ENCODE measurements at places on chromosomes 11 and 22.

GRCh38 chr11:33926671-33927552 is 35.0 kb upstream of the LMO2 start:
- no peak for DNase-seq

DNA sequence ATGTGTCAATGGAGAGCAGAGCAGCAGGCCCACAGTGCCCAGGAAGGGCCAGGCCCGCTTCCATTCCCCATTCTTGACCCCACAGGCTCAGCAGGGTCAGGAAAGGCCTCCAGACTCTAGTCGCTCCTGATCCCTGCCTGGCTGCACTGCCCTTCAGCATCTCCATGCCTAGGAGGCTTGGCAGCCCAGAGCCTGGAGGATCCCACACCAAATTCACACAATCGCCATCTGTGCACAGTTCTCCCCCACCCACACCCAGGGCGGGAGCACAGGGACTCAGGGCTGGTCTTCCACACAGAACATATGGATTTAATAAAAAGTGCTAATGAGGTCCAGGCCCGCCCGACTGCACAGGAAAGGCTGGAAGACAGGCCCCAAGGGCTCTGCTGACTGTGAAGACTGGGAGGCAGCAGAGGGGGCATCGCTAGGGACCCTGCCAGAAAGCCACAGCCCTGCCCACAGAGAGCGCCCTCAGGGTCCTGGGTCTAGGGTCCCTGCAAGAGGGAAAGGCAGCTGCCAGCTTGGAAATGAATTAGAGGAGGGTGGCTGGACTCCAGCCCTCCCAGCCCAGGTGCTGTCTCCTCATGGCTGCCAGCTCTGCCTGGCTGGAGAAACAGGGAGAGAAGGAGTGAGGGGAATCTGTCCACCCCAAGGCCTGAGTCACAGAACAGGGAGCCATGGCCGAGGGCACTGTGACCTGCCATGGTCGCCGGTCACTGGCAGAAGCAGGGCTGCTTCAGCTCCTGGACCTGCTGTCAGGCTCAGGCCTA is 39.7 kb downstream of the DKK3 start:
- DNase-seq: peak; percentile 86

GRCh38 chr11:116793772-116794097 is 2.1 kb upstream of the APOA5 start:
- no peak for DNase-seq

GRCh38 chr11:61880031-61880430 is 11.3 kb downstream of the FADS3 start:
- no peak for DNase-seq

DNA sequence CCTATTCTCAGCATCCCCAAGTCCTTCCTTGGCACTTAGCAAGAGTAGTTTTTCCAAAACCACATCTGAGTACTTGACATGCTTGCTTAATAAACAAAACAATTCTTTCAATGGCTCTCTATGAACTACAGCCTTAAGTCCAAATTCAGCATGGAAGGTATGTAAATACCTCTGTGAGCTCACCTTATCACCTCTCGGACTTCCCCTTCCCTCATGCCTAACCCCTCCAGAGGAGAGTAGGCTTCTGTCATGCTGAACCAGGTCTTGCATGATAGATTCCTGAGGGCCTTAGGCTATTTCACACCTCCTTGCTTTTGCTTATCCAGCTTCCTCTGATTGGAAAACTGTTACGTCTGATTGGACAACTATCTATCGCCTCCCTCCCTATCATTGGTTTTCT is 312.9 kb upstream of the CCDC90B start:
- DNase-seq: no peak

GRCh38 chr11:130655300-130655699 is 206.9 kb downstream of the ADAMTS15 start:
- DNase-seq: no peak

- no peak for DNase-seq
Measured at GRCh38 chr11:12684315-12684714, 10.1 kb downstream of the TEAD1 start.

DNA sequence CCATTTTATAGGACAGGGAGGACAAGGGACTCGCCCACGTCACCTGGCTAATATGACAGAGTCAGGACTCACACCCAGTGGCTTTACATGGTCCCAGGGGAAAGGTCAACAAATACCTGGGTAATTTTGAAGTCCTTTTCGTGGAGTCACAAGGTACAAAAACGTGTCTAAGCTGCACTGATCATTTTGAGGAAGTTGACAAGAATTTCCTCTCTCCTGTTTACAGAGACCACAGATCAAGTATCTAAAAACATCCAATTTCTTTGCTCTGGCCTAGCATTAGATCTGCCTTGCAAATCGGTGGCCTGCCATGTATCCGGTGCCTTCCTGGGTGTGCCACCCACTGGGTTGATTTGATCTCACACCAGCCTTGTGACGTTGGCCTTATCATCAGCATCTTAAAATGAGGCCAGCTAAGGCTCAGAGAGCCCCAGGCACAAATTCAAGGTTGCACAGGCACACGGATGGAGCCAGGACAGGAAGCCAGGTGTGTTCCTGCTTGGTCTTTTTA is 17.6 kb downstream of the GDPD5 start:
- DNase-seq: no peak

DNA sequence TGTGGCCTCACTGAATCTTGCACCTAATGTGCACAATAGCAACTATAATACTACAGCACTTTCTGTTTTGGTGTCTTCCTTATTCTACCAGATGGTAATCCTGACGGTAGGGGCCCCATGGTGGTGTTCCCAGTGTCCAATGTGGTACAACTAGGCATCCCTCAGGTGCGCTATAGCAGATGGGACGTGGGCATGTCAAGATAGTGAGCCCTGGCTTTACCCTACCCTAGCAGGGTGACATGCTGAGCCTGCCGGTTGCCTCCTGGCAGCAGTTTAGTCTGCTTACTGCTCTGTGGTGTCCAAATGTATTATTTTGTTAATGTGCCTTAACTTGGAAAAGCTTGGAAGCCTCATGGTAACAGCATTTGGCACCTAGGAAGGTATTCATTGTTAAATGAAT is 19.2 kb downstream of the ACO2 start:
- DNase-seq: no peak

DNA sequence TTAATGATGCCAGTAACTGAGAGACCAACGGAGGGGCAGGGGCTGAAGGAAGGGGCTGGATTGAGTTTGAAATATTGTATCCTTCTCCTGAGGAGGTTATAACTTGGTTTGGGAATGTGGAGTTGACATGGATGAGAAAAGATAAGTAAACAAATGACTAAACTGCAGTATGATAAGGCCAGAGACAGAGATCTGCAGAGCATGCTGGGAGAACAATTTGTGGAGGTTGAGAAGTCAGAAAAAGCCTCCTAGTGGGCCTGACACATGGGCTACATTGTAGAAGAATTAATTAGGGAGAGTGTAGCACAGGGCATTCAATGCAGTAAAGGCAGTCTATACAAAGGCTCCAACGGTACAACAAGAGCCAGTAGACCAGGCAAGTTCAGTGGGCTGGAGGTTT is 55.9 kb downstream of the SPON1 start:
- no peak for DNase-seq

DNA sequence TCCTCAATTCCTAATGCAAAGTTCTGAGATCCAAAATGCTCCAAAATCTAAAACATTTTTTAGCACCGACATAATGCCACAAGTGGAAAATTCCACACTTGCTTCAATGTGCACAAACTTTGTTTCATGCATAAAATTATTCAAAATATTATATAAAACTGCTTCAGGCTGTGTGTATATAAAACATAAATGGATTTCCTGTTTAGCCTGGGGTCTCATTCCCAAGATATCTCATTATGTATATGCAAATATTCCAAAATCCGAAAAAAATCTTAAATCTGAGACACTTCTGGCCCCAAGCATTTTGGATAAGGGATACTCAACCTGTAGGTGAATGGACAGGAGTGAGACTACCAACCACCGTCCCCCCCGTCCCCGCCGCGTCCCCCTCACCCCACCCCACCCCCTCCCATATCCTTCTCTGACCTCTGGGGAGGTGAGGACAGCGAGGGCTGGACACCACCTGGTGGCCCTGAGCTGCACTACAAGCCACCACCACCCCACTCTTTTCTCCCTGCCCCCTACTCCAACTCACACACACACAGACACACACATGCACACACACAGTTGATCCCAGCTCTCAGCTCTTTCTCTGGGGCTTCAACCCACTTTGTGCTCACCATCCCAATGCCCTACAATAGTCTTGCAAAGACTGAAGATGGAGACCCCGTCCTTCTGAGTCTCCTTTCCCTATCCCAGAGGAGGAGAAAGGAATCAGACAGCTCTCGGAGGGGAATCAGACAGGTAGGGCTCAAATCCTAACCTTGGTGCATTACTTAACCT is 101.0 kb downstream of the PDE2A start:
- no peak for DNase-seq

DNA sequence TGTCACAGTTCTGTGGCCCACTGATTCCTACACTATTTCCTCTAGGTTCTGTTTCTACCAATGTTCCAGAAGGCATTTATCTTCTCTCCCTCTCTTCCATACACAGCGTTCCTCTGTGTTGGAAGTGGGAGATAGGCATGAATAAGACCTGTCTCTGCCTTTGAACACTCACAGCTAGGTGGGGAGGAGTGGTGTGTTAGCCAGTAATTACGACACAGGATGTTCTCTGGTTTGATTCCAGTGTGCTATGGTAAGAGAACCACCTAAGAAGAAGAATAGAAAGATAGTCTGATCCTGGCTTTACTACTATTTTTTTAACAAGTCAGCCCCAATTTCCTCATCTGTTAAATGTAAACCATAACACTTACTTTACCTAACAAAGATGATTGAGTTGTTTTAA is 200.2 kb upstream of the MTMR2 start:
- no peak for DNase-seq

DNA sequence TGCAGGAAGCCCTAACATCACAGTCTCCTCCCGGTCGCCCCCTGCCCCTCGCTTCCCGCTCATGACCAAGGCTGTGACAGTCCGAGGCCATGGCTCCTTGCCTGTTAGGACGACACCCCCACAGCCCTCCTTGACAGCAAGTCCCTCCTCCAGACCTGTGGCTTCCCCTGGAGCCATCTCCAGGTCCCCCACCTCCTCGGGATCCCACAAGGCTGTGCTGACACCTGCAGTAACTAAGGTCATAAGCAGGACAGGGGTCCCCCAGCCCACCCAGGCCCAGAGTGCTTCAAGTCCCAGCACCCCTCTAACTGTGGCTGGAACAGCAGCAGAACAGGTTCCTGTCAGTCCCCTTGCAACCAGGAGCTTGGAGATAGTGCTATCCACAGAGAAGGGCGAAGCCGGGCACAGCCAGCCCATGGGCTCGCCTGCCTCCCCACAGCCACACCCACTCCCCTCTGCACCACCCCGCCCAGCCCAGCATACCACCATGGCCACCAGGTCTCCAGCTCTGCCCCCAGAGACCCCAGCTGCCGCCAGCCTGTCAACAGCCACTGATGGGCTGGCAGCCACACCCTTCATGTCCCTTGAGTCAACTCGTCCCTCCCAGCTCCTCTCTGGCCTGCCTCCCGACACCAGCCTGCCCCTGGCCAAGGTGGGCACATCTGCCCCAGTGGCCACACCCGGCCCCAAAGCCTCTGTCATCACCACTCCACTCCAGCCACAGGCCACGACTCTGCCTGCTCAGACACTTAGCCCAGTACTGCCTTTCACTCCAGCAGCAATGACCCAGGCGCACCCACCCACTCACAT is 63.2 kb downstream of the OTOG start:
- DNase-seq: no peak

GRCh38 chr11:116731097-116731761 is 41.6 kb downstream of the BUD13 start:
- peak; percentile 9 for DNase-seq

DNA sequence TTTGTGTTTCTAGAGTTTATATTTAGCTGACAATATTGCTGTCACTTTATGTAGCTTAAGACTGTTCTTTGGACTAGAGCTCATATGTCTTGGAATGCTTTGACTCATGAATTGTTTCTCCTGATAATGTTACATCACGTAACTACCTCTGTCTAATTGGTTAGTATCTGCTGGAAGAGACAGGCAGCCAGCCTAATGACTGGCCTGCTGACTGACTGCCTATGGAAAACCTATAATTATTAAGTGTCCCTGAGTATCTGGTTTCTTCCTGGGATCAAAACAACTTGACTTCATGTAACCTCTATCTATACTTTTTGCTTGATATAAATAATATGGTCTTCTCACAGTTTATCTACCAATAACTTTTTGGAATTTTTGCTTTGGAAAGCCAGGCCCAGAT is 9.4 kb downstream of the SOX6 start:
- DNase-seq: no peak

Data from fibroblast of the conjunctiva (primary cell).